ENCODE measurements at places on chromosomes 1 and 21.

GRCh38 chr1:182174513-182174855, 113.0 kb upstream of the ZNF648 start:
- no peak for DNase-seq

DNA sequence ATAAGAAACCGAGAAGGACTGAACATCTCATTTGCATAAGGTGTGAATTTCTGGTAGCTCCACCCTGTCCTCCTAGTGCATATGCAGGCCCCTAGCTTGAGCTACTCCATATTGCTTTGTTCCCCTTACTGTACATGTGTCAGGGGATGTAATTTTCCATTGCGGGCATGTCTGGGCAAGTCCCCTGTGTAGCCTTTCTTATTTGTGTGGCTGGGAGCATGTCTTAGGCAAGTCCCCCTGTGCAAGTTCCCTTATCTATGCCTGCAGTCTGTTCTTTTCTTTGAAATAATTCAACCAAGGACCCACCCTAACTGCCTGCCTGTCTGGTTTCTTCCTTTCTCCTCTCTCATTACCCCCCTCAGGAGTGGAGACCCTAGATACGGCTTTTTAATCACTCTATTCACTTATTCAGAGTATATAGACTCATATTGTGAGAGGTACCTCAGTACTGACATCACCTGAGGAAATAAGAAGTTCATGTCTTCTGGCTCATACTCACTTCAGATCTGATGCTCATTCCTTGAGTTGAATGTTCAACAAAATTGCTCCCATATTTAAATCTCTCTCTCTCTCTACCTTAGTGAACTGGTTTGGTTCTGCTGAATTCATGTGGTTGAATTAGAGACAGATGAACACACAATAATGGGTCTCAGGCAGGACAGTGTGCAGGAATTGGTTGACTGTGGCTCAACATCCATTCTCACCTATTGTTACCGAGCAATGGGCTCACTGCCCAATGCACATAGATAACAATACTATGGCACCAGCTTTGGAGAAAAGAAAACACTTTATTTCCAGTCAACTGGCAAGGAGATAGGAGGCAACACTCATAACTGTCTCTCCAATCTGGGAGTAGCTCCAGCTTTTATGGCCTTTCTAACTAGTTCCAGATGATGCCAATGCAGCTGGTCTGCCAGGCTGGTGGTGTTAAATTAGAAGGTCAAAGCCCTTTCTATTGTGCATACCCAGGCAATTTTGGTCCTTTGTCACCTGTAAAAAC, 27.9 kb upstream of the NPL start:
- DNase-seq, result no peak

DNA sequence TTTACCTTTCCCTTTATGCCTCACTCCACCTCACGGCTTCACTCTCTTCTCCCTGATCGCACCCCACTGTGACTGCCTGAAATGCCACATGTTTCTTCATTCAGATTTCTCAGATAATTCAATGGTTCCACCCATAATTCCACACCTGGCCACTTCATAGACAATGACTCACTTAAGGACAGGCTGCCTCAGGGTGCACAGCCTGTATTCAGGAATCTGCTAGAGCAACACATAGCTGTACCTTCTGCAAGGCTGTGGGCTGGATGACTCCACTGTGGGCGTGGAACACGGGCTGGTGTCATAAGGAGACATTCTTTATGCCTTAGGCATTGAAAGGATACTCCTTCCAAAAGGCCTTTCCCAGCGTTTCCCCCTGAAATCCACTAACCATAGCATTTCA, 36.1 kb downstream of the L1TD1 start:
- DNase-seq, result no peak

- peak; percentile 61 for DNase-seq
Observed at GRCh38 chr1:15848929-15849774, 1.6 kb downstream of the SPEN start.

DNA sequence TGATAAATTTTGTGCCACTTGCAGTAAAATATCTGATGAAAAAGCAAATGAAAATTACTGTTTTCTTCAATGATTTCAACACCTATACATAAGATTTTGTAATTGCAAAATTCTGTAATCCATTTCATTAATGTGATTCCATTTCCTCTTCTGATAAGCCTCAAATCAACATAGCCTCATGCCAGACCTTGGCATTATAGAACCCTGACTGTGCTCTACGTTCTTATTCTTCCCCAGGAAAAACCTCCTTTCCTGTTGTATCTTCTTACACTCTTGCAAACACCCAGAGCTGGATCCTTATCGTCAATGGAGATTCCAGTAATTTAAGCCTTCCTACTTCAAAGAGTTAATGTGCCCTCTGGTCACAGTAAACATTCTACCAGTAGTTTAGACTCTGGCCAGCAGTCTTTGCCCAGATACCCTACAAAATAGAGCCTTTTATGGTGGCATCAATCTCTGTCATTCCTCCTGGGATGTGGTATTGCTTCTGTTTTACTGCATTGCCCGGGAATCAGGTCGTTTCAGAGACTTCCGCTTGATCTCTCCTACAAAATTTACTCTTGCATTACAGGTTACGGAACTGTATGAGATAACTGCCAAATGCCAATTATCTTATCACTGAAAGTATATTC, 48.5 kb upstream of the CHRM3 start:
- DNase-seq, result no peak

GRCh38 chr1:223714849-223715603, 2.7 kb downstream of the CAPN2 start:
- no peak for DNase-seq

DNA sequence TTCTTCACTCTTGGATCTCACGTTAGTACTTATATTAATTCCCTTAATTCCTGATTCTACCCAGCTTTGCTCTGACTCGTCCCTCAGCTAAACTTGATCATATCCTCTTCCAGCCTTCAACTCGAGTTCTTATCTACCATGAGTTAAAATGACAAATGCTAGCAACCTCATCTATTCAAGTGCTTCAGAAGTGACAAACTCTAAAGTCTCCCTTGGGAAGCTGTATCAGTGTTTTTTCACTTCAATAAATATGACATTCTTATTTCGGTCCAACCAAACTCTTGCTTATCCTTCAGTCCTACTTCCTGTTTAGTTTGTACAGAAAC, 75.3 kb downstream of the FOXJ3 start:
- no peak for DNase-seq

GRCh38 chr1:225299624-225300023, 128.2 kb downstream of the LBR start:
- no peak for DNase-seq

- DNase-seq, result peak; percentile 31
Observed at GRCh38 chr1:192575499-192576189, at the start of gene RGS1. RGS1 (plus strand) TSS chr1:192575773; CDS start chr1:192575793, 20 bp downstream.

DNA sequence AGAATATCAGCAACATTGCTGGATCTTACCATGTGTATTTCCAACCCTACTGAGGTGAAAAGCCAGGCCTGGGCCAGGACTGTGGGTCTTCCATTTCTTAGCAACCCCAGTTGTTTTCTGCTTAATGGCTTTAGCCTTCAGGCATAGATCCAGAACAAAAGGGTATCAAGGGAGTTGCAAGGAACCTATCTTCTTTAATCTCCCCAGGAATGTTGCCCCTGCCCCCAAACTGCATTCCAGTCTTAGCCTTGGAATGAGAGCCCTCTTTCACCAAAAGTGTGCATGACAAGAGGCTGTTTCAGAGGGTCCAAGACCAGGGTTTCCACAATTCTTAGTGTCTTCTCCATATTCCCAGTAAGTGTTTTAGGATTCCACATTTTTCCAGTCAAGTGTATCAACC, 87.9 kb upstream of the SOX13 start:
- no peak for DNase-seq

DNA sequence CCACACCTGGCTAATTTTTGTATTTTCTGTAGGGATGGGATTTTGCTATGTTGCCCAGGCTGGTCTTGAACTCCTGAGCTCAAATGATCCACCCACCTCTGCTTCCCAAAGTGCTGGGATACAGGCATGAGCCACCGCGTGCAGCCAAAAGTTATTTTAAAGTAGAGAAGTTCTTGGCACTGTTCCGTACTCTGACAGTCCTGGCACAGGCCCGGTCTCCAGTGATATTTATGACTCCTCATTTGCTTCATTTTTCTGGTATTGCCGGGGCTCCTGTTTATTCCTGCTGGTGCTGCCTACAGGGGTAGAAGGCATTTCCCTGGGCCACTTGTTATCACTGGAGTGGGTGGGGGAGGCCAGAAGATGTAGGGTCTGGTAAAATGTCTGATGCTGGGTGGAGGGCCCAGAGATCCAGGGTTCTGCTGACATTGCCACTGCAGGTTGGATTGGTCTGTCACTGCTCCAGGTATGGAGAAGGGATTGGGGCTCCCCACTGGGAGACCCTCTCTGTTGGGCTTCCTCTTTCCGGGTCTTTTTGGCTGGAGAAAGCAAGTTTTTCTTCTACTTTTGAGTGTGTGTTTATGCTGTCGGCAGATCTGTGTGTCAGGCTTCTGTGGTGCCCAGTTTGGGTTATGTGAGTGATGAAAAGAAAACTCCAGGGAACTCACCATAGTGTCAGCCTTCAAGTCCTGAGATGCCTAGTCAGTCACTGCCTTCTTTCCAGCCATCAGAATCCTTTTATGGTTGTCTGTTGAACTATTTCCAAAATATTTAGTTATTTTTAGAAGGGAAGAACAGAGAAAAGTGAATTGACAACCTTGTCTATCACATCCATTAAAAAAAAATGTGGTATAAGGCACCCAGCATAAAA, 4.5 kb downstream of the MROH7 start:
- DNase-seq, result no peak

DNA sequence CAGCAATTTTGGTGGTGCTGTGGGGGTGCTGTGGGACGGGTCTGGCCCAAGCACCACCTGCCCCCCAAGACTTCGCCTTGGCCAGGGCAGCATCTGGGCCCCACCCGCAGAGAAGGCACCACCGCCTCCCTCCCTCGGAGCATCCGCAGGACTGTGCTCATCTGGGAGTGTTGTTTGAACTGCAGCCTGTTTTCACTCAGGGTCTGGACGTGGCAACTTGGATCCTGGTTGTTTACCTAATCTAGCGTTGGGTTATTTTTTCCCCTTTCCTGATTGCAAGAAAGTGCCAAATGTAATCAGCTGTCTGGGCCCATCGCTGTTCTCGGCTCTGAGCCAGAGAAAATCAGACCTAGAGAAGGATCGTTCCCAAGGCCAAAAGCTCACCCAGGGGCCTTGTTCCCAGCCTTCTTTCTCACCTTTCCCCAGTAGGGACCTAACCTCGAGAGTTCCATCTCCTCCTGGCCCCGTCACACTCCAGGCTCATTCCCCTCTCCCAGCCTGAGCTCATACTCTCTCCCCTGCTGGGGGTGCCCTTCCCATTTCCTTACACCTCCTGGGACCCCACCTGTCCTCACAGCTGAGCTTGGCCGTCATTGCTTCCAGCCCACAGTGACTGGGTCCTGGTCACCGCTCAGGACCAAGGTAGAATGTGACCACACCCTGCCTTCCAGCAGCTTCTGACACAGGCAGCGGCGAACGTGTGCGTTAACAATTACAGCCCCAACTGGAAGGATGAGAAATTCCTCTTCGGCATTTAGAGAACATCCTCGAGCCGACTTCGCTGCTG, 72.0 kb upstream of the FAM20B start:
- no peak for DNase-seq

GRCh38 chr1:30684259-30684658, 39.1 kb downstream of the MATN1 start:
- no peak for DNase-seq

DNA sequence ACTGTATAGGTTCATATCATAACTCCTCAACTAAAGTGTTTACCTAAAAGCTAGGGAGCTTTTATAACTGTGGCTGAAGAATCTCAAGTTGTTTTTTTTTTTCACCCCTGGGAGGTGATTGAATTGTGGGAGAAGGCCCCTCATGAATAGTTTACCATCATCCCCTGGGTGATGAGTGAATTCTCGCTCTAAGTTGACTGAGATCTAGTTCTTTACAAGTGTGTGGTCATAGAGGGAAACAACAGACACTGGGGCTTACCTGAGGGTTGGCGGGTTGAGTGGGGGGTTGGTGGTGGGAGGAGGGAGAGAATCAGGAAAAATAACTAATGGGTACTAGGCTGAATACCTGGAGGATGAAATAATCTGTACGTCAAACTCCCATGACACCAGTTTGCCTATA, 7.9 kb upstream of the ZSCAN20 start:
- no peak for DNase-seq

GRCh38 chr1:38139738-38140487, 93.3 kb upstream of the POU3F1 start:
- DNase-seq, result no peak

GRCh38 chr1:38872401-38873026, 634 bp downstream of the MYCBP start:
- no peak for DNase-seq

DNA sequence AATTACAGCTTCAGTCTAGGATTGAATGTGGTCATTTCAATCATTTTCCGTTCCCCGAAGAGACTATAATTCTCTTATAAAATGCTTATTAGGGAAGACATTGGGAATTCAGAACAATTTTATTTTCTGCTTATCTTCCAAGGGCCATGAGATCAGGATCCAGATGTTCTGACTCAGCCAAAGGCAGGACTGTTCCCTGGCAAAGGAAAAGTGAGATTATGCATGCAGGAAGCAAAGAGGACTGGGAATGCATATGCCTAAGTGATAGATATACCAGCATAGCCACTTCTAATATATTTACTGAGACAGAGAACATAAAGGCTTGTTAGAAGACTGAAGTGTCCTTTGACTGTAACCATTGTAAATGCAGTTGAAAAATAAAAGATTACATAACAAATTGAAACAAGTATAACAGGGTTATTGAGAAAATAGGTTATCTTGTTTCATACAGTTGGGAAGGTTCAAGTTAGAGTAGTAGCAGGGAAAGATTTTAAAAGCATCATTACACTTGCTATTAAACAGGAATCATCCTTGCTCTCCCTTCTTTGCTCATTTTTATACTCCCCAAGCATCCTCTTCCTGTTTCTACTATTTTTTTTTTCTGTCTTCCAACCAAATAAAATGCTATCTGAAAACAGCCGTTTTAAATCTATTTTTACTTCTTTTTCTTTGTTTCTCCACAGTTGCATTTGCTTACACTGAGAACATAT, 439.6 kb upstream of the ADAMTS5 start:
- DNase-seq, result no peak

DNA sequence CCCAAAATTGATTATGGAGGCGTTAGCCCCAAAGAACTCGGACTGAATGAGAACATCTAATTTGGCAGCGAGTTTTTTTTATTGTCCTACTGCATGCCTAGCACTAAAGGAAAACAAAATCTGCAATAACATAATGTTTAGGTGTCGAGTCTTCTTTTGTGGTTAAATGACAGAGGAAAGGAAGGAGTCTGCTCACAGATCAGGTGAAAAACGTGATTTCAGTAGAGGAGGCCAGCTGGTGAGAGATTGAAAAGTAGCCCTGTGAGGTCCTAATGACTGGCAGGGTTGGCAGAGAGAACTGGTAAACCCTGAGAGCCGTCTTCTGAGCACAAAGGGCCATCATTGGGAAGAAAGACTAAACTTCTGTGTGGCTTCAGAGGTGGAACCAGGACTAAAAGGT, 24.2 kb downstream of the WDTC1 start:
- DNase-seq, result no peak
